Activated naive CD4-positive, alpha-beta T cell treated with anti-CD3 and anti-CD28 coated beads for 36 hours (primary cell): ENCODE measurements at places on chromosomes 5 and 9. TPM values are rescaled to one million over a fixed set of nuclear protein-coding genes. Genes with fewer than 3 reads are reported as not detected.

Gene SPATA31E1
- not detected for total RNA-seq

Gene LRRC70
- 0.91 TPM for total RNA-seq

Gene PCDHGA6
- 0.05 TPM for total RNA-seq

Gene ELL2
- 75.0 TPM for total RNA-seq

Gene PCDHGB4
- not detected for total RNA-seq

Gene PCSK5
- total RNA-seq = 5.7 TPM

Gene ADAMTS13
- total RNA-seq = 3.0 TPM

GRCh38 chr5:171647043-171647903 is 138.3 kb upstream of the SMIM23 start:
- no peak for DNase-seq

DNA sequence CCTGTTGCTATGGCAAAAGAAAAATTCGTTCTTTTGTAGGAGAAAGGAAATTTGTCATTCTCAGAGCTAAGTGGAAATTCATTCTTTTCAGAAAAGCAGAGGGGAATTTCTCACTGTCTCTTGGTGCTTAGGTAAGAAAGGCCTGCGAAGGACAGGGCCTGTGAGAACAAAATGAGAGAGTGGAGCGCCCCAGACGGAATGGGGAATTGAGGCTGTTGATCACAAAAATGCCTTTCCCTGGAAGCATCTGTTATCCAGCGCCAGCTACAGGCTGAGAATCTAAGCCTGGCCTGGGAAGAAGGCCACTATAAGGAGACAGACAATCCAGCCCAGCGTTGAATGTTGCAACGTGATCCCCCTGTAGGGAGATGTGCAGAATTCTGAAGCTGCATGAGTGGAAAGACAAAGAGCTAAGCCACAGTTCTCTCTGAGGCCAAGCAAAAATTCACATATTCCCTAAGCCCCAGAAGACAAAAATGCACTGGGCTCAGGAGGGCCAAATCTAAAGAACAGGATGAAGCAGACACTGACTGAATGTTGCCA is 44.8 kb upstream of the CLK4 start:
- DNase-seq = no peak

- no peak for DNase-seq
Observed at GRCh38 chr9:76687861-76688391, 76.3 kb upstream of the PCA3 start.

DNA sequence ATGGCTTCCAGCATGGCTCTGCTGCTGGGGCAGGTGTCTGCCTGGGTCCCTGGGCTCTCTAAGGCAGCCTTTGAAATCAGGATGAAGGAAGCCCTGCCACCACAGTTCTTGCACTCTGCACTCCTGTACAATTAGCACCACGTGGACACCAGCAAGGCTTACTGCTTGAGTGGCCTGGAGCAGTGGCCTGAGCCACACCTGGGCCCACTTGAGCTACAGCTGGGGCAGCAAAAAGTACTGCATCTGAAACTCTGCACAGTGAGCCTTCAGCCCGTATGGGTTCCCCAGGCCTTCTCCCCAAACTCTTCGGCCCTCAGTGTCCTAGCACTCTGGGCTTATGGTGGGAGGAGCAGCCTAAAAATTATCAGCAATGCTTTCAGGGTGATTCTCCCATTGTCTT is 8.0 kb upstream of the INIP start:
- DNase-seq = no peak

- DNase-seq = peak; percentile 63
Observed at GRCh38 chr9:89455356-89455824, 42.5 kb downstream of the SEMA4D start.

- DNase-seq = no peak
Observed at GRCh38 chr5:145750199-145750598, 84.9 kb downstream of the PRELID2 start.

DNA sequence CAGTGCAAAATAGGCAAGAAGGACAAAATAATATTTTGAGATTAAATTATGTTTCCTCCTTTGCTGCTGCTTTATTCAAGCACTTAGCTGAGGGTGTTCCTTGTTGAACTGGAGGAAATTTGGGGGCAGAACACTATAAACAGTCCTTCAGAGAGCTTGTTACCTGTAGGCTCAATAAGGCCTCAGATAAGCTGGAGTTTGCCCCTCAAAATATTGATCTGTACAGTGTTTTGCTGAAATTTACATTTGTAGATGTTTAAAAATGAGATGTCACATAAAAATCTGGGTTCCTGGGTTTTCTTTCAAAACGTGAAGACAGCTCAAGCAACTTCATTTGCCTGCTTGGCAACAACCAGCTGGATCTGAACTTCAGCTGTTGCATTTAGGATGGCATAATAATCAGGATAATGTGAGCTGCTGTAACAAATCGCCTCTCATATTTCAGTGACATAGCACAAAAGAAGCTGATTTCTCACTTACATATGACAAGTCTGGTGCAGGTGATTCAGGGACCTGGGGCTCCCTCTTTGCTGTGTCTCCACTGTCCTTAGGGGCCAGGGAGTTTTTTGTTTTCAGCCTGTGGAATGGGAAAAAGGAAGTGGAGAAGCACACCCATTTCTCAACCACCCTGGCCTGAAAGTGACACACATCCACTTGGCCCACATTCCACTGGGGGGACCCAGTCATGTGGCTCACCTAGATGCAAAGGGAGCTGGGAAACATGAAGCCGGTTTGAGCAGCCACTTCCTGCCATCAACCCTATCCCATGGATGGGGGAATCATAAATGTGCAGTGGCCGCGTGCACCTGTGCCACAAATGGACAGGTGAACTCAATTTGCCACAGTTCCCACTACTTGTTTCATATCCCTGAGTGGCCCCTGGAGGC is 2.4 kb upstream of the PSAT1 start:
- DNase-seq = no peak

GRCh38 chr5:159210210-159210661 is 883 bp upstream of the RNF145 start:
- DNase-seq = no peak

DNA sequence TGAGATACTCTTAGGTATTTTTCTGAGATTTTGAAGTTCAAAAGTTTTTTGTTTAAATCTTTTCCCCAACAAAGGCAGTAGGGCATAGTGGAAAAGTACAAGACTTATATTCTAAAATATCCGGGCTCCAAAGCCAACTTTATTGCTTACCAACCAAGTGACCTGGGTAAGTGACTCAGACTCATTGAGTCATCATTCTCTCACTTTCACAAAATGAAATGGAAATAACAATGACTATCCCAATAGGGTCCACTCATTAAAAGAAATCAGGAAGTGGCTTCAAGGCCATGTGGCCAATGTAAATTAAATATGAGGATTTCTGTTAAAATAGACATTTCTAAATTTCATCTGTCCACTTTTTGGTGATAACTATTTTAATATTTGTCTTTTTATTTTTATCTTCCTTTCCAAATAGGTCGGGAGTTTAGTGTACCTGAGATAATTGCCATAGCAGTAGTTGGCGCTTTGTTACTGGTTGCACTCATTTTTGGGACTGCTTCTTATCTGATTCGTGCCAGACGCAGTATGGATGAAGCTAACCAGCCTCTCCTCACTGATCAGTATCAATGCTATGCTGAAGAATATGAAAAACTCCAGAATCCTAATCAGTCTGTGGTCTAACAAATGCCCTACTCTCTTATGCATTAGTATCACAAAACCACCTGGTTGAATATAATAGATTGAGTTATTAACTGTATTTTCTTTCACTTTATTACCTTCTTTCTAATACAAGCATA is 15.5 kb downstream of the TYRP1 start:
- DNase-seq = no peak

- no peak for DNase-seq
Observed at GRCh38 chr9:111812337-111812736, 17.6 kb upstream of the SHOC1 start.

GRCh38 chr5:128920345-128921215 is 44.7 kb upstream of the SLC27A6 start:
- no peak for DNase-seq

DNA sequence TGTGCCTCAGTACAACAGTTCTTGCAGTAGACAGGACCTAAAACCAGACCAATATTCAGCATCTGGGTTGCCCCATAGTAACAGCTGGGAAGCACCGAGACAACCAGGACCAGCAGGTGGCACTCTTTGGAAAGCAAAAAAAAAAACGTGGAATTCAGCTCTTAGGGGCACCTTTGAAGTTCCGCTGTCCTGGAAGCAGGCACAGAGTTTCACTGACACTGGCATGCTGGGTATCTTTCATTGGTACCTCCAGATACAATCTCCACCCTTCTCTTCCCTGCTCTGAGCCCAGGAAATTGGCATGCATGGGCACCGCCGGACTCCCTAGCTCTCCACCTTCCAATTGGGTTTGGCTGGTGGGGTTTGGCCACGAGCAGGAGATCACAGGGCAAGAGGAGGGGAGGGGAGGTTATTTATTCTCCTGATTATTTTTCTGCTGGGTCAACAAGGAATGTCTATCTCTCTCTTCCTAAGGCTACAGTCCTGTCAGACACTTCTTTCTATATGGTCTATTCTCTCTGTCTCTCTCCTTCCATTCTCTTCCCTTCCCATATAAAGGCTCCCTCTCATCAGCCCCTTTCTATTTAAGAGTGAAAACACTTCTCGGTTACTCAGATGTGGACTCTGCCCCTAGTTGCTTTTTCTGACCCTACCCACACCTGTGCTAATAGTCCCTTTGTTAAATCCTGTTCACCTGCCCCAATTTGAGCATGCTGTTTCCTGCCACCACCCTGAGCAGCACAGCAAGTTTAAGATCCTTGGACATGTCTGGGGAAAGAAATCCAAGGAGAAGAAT is 1.9 kb upstream of the IDNK start:
- DNase-seq = peak; percentile 55

- DNase-seq = no peak
Observed at GRCh38 chr9:14349447-14350348, 35.8 kb upstream of the NFIB start.

GRCh38 chr5:138226910-138227309 is 13.8 kb upstream of the CDC23 start:
- DNase-seq = no peak

DNA sequence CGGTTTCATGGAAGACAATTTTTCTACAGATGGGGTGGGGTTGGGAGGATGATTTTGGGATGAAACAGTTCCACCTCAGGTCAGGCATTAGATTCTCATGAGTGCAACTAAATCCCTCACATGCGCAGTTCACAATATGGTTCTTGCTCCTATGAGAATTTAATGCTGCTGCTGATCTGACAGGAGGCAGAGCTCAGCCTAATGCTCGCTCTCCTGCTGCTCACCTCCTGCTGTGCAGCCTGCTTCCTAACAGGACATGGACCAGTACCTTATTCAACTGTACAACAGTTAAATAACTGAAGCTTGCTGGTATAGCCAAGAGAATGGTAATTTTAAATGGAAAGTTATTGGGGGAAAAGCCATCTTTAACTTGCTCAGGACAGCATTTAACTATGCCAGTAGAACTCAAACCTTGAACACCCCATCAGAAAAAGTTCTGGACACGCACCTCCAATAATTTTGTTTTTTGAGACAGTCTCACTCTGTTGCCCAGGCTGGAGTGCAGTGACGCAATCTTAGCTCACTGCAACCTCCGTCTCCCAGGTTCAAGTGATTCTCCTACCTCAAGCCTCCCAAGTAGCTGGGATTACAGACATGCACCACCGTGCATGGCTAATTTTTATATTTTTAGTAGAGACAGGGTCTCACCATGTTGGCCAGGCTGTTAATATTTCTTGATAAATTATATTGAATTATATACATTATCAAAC is 27.7 kb downstream of the HMGCR start:
- no peak for DNase-seq

- no peak for DNase-seq
Observed at GRCh38 chr9:136964171-136964689, 12.2 kb downstream of the LCN12 start.

DNA sequence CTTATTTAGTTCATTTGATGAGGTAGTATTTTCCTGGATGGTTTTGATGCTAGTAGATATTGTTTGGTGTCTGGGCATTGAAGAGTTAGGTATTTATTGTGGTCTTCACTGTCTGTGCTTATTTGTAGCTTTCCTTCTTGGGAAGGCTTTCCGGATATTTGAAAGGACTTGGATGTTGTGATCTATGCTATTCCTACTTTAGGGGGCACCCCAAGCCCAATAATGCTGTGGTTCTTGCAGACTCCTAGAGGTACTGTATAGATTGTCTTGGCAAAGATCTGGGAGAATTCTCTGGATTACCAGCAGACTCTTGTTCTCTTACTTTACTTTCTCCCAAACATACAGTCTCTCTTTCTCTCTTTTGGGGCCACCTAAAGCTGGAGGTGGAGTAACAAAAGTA is 315.7 kb downstream of the MAT2B start:
- no peak for DNase-seq

DNA sequence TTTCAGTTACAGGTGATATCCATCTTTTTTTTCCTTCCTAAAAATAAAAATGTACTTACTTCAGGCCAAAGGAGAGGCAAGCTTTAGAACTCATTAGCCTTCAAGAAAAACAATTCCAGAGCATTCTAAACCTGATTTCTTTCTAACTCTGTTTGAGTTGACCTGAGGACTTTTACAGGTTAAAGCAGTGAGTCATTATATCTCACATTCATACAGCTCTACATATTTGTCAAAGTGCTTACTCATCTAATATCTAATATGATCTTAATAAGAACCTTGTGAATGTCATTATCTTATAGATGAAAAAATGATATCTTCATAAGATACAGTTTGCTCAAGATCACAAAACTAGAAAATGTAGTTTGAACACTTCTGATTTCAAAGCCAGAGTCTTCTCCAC is 149.2 kb upstream of the CDKN2B start:
- no peak for DNase-seq

DNA sequence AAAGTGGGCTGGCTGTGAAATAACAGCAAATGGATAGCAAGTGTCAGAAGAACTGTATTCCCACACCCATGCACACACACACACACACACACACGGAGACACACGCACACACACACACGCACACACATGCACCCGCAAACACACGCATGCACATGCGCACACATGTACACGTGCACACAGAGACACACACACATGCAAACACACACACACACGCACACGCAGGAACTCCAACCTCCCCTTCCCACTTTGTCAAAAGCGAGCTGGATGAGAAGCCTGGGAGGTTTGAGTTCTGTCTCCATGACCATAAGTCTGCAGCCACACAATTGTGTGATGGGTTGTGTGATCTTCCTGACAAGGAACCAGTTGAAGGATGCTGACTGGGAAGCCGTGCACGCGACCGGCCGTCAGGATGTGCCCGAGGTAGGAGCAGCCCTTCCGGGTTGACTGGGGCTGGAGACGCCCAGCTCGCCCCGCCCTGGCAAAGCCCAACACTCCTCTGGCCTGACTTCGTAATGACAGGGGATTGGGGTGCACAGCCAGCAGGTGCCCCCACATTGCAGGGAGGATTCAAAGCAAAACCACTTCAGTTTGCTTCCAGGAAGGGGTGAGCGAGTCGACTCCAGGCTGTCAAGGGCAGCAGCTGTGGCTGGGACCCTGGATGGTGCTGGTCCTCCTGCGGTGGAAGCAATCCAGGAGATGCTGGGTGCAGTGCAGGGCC is 29.3 kb upstream of the NKD2 start:
- DNase-seq = no peak

DNA sequence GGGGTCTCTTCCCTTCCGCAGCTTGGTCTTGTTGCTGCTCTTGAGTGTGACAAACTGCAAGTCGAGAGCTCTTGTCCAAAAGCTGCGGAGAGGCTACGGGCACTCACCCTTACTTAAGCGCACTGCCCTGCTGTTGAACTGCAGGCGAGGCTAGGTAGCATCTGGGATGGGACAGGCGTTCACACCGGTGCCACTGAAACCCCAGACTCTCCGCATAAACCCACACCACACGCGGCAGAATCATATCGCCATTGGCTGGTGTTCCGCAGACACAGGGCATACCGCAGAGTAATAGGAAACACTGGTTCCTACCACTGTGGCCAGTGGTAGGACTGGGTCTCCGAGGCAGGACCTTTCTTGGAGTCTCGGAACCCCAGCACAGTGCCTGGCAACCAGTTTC is 2.2 kb upstream of the NPR3 start:
- DNase-seq = no peak
